ENCODE measurements at places on chromosomes 11 and 22.

DNA sequence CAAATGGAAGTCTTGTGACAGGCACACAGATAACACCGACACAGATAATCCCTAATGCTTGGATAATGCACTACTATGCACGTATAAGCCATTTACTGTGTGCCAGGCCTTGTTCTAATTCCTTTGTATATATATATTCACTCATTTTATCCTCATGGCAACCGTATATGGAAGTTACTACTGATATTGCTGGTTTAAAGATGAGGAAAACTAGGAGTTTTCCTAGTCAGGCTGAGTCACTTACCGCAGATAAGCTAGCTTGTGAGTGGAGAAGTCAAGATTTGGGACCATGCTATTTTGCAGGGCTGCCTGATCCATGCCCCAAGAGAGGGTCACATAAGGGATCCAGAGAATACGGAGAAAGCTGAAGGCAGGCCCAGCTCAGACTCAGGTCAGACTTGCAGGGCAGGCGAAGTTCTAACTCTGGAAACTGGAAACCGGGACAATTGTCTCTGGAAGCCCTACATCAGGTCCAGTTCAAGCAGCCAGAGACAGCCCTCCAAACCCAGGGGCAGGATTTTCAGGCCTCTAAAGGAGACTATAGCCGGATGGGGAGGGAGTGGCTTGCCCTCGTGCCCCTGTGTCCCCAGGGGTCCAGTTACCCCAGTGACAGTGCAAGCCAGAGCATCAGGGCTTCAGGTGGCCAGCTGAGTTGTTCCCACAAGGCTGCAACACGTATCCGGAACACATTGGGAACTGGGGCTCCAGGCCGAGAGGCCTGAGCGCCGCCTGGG is 534.8 kb downstream of the INSC start:
- DNase-seq, result no peak

DNA sequence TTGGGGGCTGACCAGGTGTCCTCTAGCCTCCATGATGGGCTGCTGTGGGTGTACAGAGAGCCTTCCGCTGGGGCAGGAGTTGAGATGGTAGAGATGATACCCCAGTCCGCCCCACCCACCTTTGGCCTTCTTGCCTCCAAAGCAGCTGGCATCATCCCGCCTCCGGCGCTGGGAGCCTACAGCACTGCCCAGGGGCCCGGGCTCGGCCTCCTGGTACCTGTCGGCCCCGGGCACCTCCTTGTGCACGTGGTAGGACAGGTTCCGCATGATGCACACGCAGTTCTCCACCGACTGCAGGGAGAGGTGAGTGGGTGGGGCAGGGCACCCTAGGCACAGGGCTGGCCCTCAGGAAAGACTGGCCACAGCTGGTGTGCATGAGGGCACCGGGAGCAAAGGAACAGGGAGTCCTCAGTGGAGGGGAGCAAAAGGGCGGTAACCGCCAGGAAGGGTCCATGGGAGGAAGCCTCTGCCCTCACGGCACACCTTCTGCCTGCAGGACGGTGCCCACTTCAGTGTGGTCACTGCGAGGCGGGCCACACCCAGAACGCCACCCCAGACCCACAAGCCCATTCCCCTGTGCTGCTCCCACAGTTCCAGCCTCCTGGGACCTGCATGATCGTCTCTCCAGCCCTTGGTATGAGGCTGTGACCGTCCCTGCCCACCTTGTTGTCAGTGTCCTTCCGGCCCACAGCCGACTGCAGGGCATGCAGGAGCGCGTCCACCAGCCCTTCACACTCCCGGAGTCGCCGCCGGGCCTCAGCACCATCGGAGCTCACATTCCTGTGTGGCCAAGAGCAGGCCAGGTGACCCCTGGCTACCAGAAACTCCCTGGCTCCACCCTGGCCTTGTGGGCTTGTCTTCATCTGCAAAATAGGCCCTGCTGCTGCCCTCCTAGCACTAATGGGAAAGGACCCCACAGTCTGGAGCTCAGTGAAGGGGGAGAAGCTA is 36.0 kb upstream of the TXNRD2 start:
- no peak for DNase-seq

DNA sequence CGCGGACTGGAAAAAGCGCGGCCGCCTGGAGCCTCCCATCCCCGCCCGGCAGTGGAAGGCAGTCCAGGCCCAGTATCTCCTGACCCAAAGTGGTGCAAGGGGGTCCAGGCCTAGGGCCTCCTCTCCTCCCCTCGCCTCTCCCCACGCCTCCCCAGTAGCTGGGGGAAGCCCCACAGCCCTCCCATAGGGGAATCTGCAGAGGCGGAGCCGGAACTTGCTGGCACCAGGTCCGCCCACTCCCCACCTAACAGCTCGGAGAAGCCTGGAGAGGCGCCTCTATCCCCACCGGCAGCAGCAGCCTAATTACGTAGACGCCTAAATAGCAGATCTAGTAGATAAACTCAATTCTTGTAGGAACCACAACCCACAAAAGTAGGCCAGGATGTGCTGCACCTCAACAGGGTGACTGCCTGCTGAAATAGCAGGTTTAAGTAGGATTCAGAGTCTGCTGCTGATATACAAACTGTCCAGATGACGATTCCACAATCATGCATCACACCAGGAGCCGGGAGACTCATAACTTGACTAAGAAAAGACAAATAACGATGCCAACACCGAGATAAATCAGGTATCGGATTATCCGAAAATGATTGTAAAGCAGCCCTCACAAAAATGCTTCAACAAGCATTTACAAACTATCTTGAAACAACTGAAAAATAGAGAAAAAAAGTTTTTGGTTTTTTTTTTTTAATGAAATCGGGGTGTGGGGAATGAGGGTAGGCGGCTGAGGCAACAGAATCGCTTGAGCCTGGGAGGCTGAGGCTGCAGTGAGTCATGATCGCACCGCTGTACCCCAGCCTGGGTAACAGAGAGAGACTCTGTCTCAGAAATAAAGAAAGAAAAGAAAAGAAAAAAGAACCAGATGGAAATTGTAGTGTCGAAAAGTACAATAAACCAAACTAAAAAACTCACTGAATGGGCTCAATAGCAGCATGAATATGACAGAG is 11.4 kb upstream of the BRD1 start:
- DNase-seq, result no peak

GRCh38 chr11:108601150-108601549 is 7.6 kb upstream of the EXPH5 start:
- DNase-seq, result peak; percentile 25

GRCh38 chr11:56852131-56852530 is 103.6 kb upstream of the OR9G4 start:
- DNase-seq, result no peak

DNA sequence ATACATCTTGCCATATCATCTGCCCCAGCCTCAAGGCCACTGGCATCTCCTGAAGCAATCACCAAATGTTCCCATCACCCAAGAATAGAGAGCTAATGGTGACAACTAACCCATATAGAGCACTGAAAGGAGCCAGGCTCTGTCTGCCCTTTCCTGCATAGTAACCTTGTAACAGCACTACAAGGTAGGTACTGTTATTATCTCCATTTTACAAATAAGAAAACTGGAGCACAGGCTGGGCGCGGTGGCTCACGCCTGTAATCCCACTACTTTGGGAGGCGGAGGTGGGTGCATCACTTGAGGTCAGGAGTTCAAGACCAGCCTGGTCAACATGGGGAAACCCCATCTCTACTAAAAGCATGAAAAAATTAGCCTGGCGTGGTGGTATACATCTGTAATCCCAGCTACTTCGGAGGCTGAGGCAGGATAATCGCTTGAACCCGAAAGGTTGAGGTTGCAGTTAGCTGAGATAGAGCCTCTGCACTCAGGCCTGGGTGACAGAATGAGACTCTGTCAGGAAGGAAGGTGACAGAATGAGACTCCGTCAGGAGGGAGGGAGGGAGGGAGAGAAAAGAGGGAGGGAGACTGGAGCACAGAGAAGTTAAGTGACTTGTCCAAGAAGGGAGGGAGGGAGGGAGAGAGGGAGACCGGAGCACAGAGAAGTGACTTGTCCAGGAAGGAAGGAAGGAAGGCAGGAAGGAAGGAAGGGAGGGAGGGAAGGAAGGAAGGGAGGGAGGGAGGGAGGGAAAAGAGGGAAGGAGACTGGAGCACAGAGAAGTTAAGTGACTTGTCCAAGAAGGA is 2.2 kb downstream of the SLC35F2 start:
- DNase-seq, result no peak

DNA sequence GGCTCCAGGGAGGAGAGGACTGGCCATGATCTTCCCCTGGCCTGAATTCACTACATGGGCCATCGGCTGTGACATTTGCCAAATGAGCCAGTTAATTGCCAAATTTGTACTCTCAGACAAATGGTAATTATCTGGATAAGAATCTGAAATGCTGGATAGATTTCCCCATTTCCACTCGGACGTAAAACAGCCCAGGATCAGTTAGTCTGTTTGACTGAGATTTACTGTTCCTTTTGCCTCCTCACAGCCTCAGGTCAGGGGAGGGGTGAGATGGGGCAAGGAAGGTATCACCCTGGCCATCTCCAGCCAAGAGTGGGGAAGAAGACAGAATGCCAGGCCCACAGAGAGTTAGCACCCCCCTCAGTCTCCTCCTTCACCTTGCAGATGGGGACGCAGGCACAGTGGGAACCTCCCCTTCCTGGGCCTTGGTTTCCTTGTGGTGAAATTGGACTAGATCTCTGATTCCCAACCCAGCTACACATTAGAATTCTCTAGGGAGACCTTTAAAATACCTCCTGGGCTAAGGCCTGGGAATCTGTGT is 5.2 kb downstream of the TRIM29 start:
- no peak for DNase-seq

GRCh38 chr11:43541993-43542392 is 138.5 kb upstream of the HSD17B12 start:
- DNase-seq, result no peak

- no peak for DNase-seq
Observed at GRCh38 chr22:23105304-23105703, 35.0 kb downstream of the GNAZ start.

- no peak for DNase-seq
Observed at GRCh38 chr22:27389727-27390075, 411.9 kb downstream of the MN1 start.

- DNase-seq, result no peak
Observed at GRCh38 chr22:44091751-44092150, 67.6 kb downstream of the PARVB start.

GRCh38 chr11:69242266-69242920 is 51.6 kb upstream of the MYEOV start:
- DNase-seq, result no peak

DNA sequence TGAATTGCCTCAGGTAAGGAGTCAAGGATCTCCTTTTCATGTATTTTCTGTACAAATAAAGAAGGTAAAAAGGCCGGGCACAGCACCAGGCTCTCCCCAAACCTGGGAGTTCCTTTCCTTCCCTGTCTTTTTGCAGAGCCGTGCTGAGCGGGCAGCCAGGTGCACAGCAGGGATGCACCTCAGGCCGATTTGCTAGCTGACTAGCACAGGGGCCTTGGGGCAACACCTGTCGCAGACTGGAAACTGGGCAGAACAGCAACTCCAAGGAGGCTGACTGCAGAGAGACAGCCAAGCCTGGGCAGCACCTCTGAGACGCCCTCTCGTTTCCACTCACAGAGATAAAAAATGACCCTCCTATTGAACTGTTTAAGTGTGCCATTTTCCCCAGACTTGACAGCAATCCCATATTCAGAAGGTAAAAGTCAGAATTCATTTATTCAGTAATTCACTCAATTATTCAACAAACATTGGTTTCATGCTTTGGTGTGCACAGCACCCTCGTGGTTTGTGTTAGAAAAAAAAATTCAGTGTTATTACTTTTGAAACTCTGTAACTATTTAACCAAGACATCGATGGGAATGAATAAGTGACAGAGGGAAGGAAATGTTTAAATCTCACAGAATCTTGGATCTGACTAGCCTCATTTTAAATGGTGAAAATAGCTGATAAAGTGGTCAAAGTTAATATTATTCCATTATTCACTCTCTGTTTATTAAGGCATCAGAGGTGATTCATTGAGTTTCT is 120.9 kb downstream of the GALNT18 start:
- no peak for DNase-seq

GRCh38 chr11:120115272-120116000 is 22.5 kb downstream of the TRIM29 start:
- DNase-seq, result no peak

DNA sequence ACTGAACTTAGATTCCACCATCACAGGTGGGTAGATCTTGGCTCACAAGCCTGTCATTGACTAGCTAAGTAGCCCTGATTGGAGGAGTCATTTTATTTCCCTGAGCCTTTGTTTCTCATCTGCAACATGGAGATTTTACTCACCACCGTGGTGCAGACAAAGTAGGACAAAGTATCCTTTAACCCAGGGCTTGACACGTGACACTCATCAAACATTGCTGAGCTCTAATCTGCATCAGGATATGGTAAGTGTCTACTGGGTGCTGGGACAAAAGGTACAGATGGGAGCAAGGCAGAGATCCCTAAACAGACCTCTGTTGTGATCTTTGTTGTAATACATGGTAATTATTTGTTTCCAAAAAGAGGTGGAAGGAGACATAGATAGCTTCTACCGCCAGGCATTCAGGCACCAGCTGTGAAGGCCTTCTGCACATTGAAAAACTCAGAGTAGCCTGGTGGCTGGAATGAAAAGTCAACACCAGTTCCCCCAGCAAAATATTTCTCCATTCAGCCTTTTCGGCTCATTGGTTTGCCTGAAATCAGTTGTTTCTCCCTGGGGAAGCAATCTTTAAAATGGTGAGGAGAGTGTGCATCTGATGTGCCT is 18.3 kb upstream of the MICAL2 start:
- peak; percentile 49 for DNase-seq

GRCh38 chr11:13781153-13781552 is 112.7 kb downstream of the FAR1 start:
- no peak for DNase-seq

- DNase-seq, result no peak
Observed at GRCh38 chr11:120293038-120293800, 31.9 kb upstream of the TLCD5 start.

DNA sequence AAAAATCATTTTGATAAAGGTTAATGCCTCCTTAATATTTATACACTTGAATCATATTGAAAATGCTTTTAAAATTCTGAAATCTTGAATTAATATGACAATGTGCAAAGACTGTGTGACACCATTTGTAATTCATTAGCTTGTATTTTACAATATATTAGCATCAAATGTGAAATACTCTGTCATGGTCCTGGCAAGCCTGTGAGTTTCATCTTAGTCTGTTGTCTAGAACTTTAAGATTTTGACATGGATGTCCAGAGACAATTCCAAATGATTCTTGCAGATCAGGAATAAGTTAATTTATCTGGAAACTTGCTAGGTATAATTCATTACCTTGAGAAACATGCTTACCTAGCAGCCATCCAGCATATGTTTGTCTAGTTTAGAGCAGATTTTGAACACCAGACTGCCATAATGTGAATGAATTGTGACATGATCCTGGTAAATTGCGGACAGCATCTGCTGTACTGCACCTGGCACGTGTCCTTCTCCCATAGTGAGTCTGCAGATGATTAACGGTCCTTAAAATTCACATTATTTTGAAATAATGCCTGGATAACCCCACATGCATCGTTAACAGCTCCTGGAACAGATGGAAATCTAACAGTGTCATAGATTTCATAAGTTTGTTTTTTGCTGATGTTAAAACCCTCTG is 34.5 kb upstream of the DEUP1 start:
- DNase-seq, result no peak

GRCh38 chr11:22049276-22049675 is 143.6 kb upstream of the ANO5 start:
- DNase-seq, result no peak

GRCh38 chr11:12009617-12010321 is 1.3 kb upstream of the DKK3 start:
- DNase-seq, result no peak

GRCh38 chr11:113465786-113466185 is 9.4 kb downstream of the DRD2 start:
- DNase-seq, result no peak
